ENCODE measurements at places on chromosomes 2 and 18. TPM values are rescaled to one million over a fixed set of nuclear protein-coding genes. Genes with fewer than 3 reads are reported as not detected.

GRCh38 chr2:43737097-43737854 lies 36.6 kb upstream of the DYNC2LI1 start:
- peaks cover under 1% of the 10 kb centered on the region for H3K36me3 ChIP-seq
- H3K27me3 ChIP-seq: no peaks in the 10 kb centered on the region
- no peak overlapping the region for H3K27ac ChIP-seq
- H3K4me3 ChIP-seq: no peak overlapping the region

GRCh38 chr2:132519566-132519965 lies 103.0 kb downstream of the GPR39 start:
- no peak for DNase-seq
- no peaks in the 10 kb centered on the region for H3K27me3 ChIP-seq
- H3K36me3 ChIP-seq: no peaks in the 10 kb centered on the region
- H3K4me3 ChIP-seq: no peak overlapping the region
- H3K4me1 ChIP-seq: no peaks in the 10 kb centered on the region
- no peak overlapping the region for H3K27ac ChIP-seq

- no peak overlapping the region for H3K27ac ChIP-seq
- peaks cover 22% of the 10 kb centered on the region for H3K4me1 ChIP-seq
- no peak for DNase-seq
- H3K4me3 ChIP-seq: no peak overlapping the region
- H3K36me3 ChIP-seq: no peaks in the 10 kb centered on the region
- H3K27me3 ChIP-seq: no peaks in the 10 kb centered on the region
Measured at GRCh38 chr2:20173064-20173463, 51.9 kb downstream of the SDC1 start.

DNA sequence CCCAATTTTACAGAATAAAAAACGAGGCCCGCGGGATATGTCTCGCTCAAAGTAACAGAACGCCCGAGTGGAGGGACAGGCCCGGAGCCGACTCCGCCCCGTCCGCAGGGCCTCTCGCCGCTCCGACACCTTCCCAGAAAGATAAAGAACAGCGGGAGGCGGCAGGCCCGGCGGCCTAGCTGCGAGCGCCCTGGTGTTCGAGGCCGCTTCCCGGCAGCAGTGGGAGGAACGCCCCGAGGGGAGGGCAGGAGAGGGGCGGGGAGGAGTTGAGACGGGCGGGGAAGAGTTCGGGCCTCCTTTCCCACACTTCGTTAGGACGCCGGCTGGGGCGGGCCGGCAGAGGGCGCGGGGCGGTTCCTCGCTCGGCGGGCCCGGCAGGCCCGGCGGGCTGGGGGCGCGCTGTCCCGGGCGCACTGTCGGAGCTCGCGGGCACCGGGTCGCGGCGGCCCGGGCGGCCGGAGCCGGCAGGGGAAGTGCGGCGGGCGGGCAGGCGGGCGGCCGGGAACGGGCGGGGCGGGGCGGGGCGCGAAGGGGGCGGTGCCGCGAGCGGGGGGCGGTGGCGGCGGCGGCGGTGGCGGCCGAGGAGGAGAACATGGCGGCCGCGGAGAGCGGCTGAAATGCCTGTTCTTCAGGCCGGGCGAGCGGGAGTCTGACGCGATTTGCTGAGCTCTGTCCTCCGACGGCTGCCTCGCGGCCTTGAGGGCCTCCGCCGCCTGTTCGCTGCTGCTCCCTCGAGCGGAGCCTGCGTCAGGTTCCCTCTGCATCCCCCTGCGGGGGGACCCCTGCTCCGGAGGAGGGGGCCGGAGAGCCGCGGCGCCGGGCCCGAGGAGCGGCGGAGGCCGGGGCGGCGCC lies at the start of gene NCOA1:
Gene NCOA1 (plus strand): TSS at position 565 of the 852 bp plus-strand sequence. CDS start 167,424 bp downstream, outside the sequence.
- H3K27me3 ChIP-seq: no peaks in the 10 kb centered on the region
- peaks cover 34% of the 10 kb centered on the region for H3K4me1 ChIP-seq
- H3K27ac ChIP-seq: peak within 1 kb of the TSS; percentile 93
- peak within 1 kb of the TSS; percentile 81 for H3K4me3 ChIP-seq

- no peak for DNase-seq
- peak overlapping the region; percentile 91 for H3K27ac ChIP-seq
- no peaks in the 10 kb centered on the region for H3K36me3 ChIP-seq
- H3K4me3 ChIP-seq: peak overlapping the region; percentile 64
- H3K4me1 ChIP-seq: peaks cover 54% of the 10 kb centered on the region
Measured at GRCh38 chr2:74439803-74440377, 1.8 kb downstream of the RTKN start.

DNA sequence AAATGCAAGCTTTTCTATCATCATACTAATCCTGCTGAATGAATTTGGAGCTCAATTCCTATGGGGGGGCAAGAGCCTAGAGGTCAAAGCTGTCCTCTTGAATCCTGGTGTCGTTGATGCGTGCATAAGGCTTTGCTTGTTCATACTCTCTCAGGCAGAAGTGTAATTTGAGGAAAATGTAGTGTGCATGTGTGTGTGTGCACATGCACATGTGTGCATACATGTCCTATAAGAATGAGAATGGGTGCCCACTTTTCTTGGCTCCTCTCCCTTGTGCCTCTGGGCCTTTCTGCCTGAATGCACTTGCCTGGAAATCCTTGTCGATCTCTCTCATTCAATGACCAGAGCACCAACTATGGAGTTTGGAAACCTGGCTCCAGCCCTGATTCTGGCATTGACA lies 28.5 kb upstream of the C18orf32 start:
- no peak overlapping the region for H3K27ac ChIP-seq
- DNase-seq: no peak
- H3K4me3 ChIP-seq: no peak overlapping the region

- H3K27me3 ChIP-seq: peaks cover 89% of the 10 kb centered on the region
- H3K36me3 ChIP-seq: no peaks in the 10 kb centered on the region
- peaks cover 12% of the 10 kb centered on the region for H3K4me1 ChIP-seq
- no peak overlapping the region for H3K4me3 ChIP-seq
Measured at GRCh38 chr2:240820607-240821428, 799 bp upstream of the KIF1A start.

- H3K4me1 ChIP-seq: peaks cover 89% of the 10 kb centered on the region
- no peak overlapping the region for H3K4me3 ChIP-seq
- peak overlapping the region; percentile 96 for H3K27ac ChIP-seq
Measured at GRCh38 chr2:126659562-126660467, 3.9 kb downstream of the GYPC start.

DNA sequence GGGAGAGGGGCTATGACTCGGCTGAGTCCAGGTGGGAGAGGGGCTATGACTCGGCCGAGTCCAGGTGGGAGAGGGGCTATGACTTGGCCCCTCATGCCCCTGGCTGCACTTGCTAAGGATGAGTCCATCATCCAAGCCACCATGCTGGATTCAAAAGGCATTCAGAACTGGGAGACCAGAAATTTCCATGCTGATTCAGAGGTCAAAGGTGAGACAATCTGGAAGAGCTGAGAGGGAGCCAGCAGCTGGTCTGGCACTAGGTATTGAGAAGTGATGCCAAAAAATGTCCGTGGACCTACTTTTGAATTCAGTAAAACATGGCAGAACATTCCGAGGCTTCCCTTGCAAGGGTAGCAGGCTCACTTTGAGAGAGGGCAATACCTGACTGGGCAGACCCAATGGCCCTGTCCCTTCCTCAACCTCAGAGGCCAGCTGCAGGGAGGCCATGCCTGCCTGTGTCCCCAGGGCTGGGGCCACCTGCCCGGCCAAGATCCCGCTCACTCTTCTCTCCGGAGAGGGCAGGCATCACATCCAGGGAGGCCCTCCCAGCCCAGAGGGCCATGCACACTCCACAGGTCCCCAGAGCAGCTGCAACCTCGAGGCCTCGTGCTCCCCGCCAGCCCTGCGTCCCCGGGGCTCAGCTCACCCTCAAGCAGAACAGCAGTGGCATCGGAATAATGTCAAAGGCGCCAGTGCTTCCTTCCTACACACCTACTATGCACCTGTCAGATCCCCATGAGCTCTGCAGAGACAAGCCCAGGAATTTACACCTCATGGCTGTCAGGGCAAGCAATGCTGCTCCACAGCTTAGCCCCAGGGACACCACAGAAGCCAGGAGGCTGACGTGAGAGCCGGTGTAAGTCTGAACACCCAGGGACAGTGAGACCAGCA lies 80.2 kb upstream of the GPC1 start:
- H3K4me1 ChIP-seq: no peaks in the 10 kb centered on the region
- DNase-seq: peak; percentile 28
- no peak overlapping the region for H3K4me3 ChIP-seq
- peaks cover 11% of the 10 kb centered on the region for H3K27me3 ChIP-seq
- no peak overlapping the region for H3K27ac ChIP-seq

GRCh38 chr2:75547345-75548035 lies 13.2 kb downstream of the EVA1A start:
- H3K4me1 ChIP-seq: no peaks in the 10 kb centered on the region
- no peaks in the 10 kb centered on the region for H3K27me3 ChIP-seq
- DNase-seq: no peak
- H3K27ac ChIP-seq: no peak overlapping the region
- H3K4me3 ChIP-seq: no peak overlapping the region

GRCh38 chr2:6845903-6846302 lies 19.8 kb downstream of the CMPK2 start:
- H3K27ac ChIP-seq: no peak overlapping the region
- H3K36me3 ChIP-seq: peaks cover 22% of the 10 kb centered on the region
- no peak overlapping the region for H3K4me3 ChIP-seq
- no peaks in the 10 kb centered on the region for H3K27me3 ChIP-seq
- no peaks in the 10 kb centered on the region for H3K4me1 ChIP-seq

- H3K36me3 ChIP-seq: no peaks in the 10 kb centered on the region
- no peak overlapping the region for H3K4me3 ChIP-seq
Measured at GRCh38 chr2:171420728-171421563, 12.8 kb downstream of the METTL8 start.

DNA sequence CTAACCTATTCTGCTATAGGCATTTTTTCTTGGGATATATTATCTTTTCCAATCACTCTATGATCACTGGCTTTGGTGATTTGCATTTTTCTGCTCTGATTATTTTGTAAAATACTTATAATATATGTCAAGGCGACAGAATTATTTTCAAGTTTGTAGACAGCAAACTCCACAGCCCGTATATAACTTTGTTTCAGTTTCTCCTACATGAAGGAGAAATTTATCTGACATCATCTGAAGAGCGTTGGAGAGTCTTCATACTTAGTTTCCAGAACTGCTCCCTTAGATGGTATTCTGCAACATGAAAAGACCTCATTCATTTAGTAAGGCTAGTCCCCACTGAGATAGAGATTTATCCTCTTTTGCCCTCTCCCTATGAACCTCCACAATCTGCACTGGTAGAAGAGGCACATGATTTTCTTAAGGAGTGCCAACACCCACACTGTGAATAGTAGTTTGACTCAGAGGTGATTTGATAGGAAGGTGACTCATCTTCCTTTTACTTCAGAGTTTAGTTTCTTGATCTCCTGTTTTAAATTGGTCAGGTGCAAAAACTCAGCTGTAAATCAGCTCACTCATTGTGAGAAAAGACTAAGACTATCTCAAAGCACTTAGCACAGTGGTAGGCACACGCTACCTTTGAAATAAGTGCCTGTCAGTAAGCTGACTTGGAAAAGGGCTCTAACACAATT lies 1848.6 kb upstream of the CELF4 start:
- no peaks in the 10 kb centered on the region for H3K36me3 ChIP-seq
- no peak overlapping the region for H3K4me3 ChIP-seq
- no peaks in the 10 kb centered on the region for H3K27me3 ChIP-seq
- no peak for DNase-seq
- no peak overlapping the region for H3K27ac ChIP-seq

GRCh38 chr2:147181351-147182029 lies 663.3 kb upstream of the ACVR2A start:
- no peaks in the 10 kb centered on the region for H3K4me1 ChIP-seq
- DNase-seq: no peak
- H3K27me3 ChIP-seq: no peaks in the 10 kb centered on the region
- no peaks in the 10 kb centered on the region for H3K36me3 ChIP-seq
- no peak overlapping the region for H3K27ac ChIP-seq

GRCh38 chr2:79370976-79371538 lies 141.8 kb upstream of the CTNNA2 start:
- no peak overlapping the region for H3K4me3 ChIP-seq
- no peaks in the 10 kb centered on the region for H3K27me3 ChIP-seq
- no peaks in the 10 kb centered on the region for H3K4me1 ChIP-seq

- H3K4me1 ChIP-seq: no peaks in the 10 kb centered on the region
- H3K27me3 ChIP-seq: no peaks in the 10 kb centered on the region
- H3K27ac ChIP-seq: no peak overlapping the region
- no peak overlapping the region for H3K4me3 ChIP-seq
- no peaks in the 10 kb centered on the region for H3K36me3 ChIP-seq
Measured at GRCh38 chr2:88234760-88235159, 64.6 kb downstream of the THNSL2 start.

GRCh38 chr2:198187841-198188240 lies 383.4 kb downstream of the PLCL1 start:
- H3K36me3 ChIP-seq: no peaks in the 10 kb centered on the region
- H3K27me3 ChIP-seq: no peaks in the 10 kb centered on the region

DNA sequence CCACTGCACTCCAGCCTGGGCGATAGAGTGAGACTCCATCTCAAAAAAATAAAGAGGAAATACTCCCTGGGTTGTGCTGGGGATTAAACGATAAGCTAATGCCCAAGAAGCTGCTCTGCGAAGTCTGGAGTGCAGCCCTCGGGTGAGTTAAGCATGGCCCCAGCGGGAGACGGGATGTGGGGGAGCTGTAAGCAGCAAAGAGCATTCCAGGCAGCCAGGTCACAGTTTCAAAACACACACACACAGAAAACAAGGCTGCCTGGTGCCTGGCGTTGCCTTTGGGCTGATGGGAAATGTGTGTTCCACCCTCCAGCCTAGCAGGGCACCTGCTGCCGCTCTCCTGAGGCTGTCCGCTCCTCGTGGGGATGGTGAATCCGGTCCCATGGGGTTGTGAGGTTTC lies 24.1 kb downstream of the ODC1 start:
- H3K4me1 ChIP-seq: no peaks in the 10 kb centered on the region
- no peak overlapping the region for H3K27ac ChIP-seq
- no peak for DNase-seq
- peaks cover 91% of the 10 kb centered on the region for H3K36me3 ChIP-seq
- H3K27me3 ChIP-seq: no peaks in the 10 kb centered on the region

DNA sequence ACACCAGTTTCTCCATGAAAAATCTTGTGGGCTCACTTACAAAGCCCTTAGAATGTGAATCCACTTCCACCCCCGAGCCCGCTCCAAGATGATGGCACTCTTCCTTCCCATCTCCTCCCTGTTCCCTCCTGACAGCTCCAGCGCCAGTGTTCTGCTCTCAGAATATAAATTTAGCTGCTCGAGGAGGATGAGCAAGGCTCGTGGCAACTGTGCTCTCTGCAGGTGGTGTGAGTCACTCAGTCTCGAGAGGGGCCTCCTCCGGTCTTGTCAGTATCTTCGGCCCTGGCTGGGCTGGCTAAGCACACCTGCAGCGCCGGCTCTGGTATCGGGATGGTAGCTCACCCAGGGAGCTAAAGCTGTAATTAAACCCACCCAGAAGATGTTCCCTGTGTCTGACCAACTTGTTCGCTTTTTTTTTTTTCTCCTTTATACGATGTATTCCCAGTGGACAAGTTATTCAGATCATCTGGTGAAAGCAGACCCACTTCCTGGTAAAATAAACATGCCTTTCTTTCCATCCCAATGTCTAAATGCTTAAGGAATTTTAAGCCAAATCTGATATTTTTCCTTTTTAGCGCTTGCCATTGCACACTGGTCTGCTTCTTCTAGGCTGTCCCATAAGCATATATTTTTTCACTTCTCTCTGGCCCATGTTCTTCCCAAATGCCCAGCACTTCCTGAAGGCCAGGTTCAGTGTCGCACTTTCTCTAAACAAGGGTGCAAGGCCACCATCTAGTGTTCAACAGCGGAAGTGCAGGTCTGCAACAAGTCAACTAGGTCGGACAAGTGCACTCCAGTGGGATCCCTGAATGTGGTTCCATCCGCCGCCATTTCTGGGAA lies 31.4 kb upstream of the YPEL5 start:
- H3K4me3 ChIP-seq: no peak overlapping the region
- H3K36me3 ChIP-seq: no peaks in the 10 kb centered on the region
- peak; percentile 81 for DNase-seq
- no peaks in the 10 kb centered on the region for H3K27me3 ChIP-seq

LYG2 gene
- not detected for total RNA-seq

CAPN13 gene
- 23.0 TPM for total RNA-seq

RNU2-63P gene
- not detected for total RNA-seq

ZNF236 gene
- 18.0 TPM for total RNA-seq

RIT2 gene
- total RNA-seq: not detected

ELAC1 gene
- total RNA-seq: 7.7 TPM

IL1R2 gene
- total RNA-seq: 23.3 TPM

SH2D6 gene
- total RNA-seq: 0.97 TPM

PNPT1 gene
- 28.9 TPM for total RNA-seq
